ENCODE measurements at places on chromosomes 7 and 10. TPM values are rescaled to one million over a fixed set of nuclear protein-coding genes. Genes with fewer than 3 reads are reported as not detected.

SERPINE1 gene
- 0.39 TPM for total RNA-seq

GSTO2 gene
- 1.7 TPM for total RNA-seq

SLC26A3 gene
- total RNA-seq: not detected

CHAT gene
- total RNA-seq: not detected

DNA sequence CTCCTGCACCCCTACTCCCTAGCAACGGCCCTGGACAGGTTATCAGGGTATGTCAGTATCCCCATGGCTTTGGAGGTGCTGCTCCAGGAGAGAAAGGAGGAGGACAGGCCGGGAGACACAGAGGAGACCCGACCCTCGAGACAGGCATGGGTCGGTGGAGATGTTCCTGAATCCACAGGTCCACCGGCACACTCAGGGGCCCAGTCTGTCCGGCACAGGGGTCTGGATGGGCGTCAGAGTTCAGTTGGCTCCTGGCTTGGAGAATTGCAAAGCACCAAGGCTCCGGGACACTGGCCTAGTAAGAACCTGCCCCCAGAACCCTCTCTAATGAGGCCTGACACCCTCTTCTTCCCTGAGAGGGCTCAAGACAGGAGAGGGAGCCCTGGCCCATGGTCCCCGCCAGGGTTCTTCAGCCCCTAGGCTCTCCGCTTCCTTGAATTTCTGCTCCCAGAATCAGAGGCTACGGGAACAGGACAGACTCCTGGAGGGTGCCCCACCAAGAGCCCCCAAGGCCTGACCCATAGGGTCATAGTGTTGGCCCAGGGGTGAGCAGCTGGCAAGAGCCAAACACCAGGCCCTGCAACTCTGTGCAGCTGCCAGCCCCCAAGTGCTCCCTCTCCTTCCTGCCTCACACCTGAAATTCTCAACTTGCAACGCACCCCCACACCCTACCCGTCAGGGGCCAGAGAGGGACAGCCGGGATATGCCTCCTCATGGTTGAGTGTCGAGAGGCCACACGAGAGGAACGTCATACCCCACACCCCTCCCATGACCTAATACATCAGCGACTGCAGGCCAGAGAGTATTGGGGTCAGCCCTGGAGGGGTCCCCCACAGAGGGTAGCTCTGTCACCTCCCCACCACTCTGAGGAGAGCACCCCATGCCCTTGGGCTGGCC lies 5.5 kb upstream of the IRF5 start:
- H3K27ac ChIP-seq: no peak overlapping the region
- DNase-seq: no peak
- H3K4me3 ChIP-seq: peak overlapping the region; percentile 55

COL13A1 gene
- total RNA-seq: not detected

- no peaks in the 10 kb centered on the region for H3K27me3 ChIP-seq
- DNase-seq: no peak
- H3K4me3 ChIP-seq: no peak overlapping the region
- H3K36me3 ChIP-seq: no peaks in the 10 kb centered on the region
Observed at GRCh38 chr7:33262476-33262875, 133.1 kb downstream of the BBS9 start.

- H3K4me1 ChIP-seq: no peaks in the 10 kb centered on the region
- no peak for DNase-seq
- H3K36me3 ChIP-seq: no peaks in the 10 kb centered on the region
- no peak overlapping the region for H3K4me3 ChIP-seq
- no peaks in the 10 kb centered on the region for H3K27me3 ChIP-seq
- no peak overlapping the region for H3K27ac ChIP-seq
Observed at GRCh38 chr10:18278181-18278580, 138.0 kb downstream of the CACNB2 start.

DNA sequence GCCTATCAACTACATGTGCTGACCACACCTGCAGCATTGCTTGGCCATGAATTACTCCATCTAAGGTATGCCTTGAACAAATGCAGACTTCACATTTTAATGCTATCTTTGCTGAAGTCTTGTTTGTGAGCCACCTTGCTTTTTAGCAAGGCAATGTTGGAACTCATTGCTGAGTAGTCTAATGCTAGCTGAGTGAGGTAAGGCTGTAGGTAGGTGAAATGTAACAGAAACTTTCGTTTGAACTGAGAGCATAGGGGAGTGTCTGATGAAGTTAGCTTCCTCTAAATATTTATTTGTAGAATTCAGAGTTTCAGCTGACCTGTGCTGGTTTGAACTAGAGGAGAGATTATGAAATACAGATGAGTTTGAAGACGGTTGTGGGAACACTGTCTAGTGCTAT lies 238.5 kb downstream of the SEMA3A start:
- H3K36me3 ChIP-seq: no peaks in the 10 kb centered on the region
- no peak for DNase-seq
- H3K27me3 ChIP-seq: no peaks in the 10 kb centered on the region
- no peak overlapping the region for H3K27ac ChIP-seq
- H3K4me3 ChIP-seq: no peak overlapping the region

DNA sequence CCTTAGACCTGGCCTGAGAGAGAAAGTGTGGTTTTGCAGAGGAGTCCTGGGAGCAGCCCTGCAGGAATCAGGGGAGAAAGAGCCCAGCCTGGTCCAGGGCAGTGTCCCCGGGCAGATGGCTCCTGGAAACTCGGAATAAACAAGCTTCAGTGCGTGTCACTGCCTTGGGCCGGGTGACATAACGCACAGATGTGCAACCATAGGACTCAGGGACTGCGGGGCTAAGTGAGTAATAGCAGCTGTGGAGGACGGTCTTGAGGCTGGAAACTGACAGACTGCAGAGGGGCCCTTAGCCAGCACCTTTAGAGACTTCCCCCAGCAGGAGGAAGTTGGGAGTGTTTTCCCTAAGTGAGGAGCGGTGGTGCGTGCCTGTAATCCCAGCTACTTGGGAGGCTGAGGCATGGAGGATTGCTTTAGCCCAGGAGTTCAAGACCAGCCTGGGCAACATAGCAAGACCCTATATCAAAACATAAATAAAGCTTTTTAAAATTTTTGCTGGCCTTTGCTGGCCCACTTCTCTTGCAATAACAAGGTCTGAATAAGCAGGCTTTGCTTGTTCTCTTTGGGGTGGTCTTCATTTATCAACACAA lies 5.3 kb upstream of the CLIP2 start:
- no peaks in the 10 kb centered on the region for H3K27me3 ChIP-seq
- no peak overlapping the region for H3K27ac ChIP-seq
- DNase-seq: no peak
- no peaks in the 10 kb centered on the region for H3K36me3 ChIP-seq

C7orf33 gene
- total RNA-seq: not detected

MINDY4 gene
- total RNA-seq: 0.49 TPM

PKD2L1 gene
- total RNA-seq: not detected

MRPS33 gene
- total RNA-seq: 26.2 TPM

DNA sequence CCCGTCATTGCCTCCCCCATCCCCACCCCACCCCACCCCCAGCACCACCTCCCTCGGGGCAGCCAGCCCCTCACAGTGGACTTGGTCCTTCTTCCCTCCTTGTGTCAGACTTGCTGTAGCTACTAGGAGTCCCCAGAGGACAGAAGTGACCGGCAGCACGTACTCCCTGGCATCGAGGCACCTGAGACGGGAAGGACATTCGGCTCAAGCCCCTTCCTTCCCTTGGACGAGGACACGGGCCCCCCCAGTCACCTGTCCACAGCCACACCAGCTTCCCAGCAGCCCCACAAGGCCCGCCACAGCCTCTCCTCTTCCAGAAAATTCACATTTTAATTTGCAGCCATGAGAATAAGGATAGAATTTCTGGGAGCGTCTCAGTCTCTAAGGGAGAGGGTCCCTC lies 267.8 kb upstream of the SHH start:
- no peaks in the 10 kb centered on the region for H3K27me3 ChIP-seq
- no peaks in the 10 kb centered on the region for H3K36me3 ChIP-seq
- no peak for DNase-seq
- no peaks in the 10 kb centered on the region for H3K4me1 ChIP-seq
- H3K4me3 ChIP-seq: no peak overlapping the region

NPC1L1 gene
- total RNA-seq: 0.10 TPM

- H3K36me3 ChIP-seq: no peaks in the 10 kb centered on the region
- no peak overlapping the region for H3K27ac ChIP-seq
- no peaks in the 10 kb centered on the region for H3K27me3 ChIP-seq
Observed at GRCh38 chr10:24428410-24428782, 219.5 kb downstream of the KIAA1217 start.

- H3K4me3 ChIP-seq: peak overlapping the region; percentile 92
- no peaks in the 10 kb centered on the region for H3K36me3 ChIP-seq
- peak; percentile 13 for DNase-seq
- H3K27me3 ChIP-seq: peaks cover 2% of the 10 kb centered on the region
Observed at GRCh38 chr10:118045837-118046394, 825 bp downstream of the RAB11FIP2 start.

LRIT2 gene
- total RNA-seq: not detected

DNA sequence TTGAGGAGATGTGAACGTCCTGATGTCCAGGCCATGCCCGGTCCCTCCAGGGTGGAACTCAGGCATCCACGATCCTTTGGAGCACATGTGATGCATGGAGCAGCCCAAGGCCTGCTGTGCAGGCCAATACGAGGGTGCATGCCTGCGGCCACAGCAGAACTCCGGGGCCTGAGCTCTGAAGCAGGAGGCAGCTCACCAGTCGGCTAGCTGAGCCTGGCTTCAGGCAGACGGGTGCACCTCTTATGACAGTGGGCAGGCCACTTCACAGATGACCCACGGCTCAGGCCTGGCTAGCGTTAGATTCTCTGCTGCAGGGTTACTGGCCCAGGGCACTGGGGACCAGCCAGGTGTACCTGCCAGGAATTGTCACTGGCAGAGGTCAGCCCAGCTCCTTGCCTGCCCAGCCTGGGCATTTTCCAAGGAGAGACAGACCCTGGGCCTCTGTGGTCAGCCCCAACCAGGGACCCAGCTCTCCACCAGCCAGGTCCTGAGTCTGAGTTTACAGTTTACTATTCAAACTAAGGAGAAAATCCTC lies 29.6 kb upstream of the INPP5A start:
- H3K4me1 ChIP-seq: no peaks in the 10 kb centered on the region
- DNase-seq: no peak
- H3K27me3 ChIP-seq: no peaks in the 10 kb centered on the region

DNA sequence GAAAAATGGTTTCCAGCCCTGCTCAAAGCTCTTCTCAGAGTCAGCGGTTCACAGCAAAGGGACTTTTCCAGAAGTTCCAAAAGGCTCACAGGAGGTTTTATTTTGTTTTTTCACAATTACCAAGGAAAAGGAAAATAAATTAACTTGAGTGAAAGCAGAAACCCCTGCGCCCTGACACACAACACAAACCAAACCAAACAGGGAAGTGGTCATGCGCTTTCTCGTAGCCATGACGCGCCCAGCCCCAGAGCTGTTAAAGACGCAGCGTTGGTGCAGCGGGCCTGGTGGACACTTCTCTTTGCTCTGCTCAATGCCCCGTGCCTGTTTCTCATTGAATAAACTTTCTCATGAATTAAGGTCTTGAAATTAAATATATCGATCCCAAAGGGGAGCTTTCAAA lies 134.4 kb upstream of the LYZL2 start:
- H3K36me3 ChIP-seq: no peaks in the 10 kb centered on the region
- H3K4me3 ChIP-seq: no peak overlapping the region
- DNase-seq: no peak
- H3K27ac ChIP-seq: no peak overlapping the region
- no peaks in the 10 kb centered on the region for H3K27me3 ChIP-seq
- H3K4me1 ChIP-seq: no peaks in the 10 kb centered on the region

SYT15B gene
- total RNA-seq: 0.15 TPM

FAM24B gene
- total RNA-seq: 17.2 TPM

DNA sequence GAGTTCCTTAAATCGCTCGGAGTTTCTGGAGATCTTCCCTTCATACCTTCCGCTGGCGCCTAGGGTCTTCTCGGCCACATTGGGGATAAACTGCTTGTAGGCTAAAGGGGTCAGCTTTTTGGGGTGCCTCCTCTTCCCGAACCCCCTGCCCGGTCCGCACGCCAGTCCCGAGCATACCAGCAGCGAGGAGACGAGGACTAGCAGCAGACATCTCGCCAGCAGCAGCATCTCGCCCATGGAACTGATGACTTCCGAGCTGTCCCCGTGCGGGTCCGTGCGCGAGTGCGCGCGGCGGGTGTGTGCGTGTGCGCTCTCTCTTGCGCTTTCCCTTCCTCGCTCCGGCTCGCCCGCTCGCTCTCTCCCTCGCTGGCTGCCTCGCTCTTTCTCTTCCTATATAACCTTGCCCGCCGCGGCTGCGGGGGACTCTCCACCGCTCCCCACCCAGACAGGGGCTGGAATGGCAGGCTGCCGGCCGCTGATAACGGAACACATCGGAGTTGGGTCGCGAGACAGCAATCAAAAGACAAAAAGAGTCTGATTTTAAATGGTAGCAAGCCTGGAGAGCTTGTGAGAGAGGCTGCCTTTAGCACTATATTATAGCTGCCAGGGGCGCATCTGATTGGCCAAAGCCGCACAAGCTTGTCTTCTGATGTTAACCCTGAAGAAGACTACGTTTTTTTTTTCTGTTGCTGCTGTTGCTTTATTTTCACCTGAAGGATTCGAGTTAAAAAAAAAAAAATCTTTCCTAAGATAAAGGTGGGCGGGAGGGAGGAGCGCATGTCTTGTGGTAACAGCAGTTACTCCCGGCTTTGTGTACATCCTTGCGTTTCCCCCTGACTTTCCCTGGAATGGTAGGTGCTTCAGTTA lies at the start of gene SHH:
SHH (minus strand) TSS at position 569 of the 867 bp plus-strand sequence; CDS start at position 228, 341 bp downstream.
- H3K4me3 ChIP-seq: no peak within 1 kb of the TSS
- no peak within 1 kb of the TSS for H3K27ac ChIP-seq
- H3K27me3 ChIP-seq: no peaks in the 10 kb centered on the region
- no peak for DNase-seq
- no peaks in the 10 kb centered on the region for H3K36me3 ChIP-seq

DNA sequence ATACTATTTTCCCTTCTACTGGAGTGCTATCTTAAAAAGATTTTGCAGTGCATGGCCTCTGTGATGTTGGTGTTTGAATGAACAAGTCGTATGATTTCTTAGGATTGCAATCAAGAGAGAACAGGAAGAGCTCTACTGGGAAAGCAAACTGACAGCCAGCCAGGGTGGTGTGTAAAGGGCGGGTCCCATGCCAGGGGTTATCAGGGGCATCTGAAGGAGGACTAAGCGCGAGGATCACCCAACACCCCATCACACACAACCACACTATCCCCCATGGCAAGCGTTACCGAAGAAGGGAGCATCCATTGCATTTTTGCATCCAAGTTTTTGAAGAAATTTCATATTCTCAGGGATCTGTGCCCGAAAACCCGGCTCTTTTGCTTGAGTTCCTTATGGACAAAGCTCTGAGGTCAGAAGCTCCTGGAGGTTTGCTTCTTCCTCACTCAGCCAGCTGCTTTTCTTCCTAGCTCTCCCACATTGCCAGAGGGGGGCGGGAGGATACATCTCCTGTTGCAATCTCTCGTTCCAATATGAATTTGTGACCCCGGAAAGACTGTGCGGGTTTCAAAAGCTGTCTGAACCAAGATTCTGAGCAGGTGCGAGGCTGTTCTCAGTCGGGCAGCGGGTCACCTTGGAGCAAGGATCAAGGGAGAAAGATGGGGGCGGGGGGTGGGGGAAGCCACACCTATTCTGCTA lies 5.2 kb downstream of the NEUROD6 start:
- H3K4me1 ChIP-seq: no peaks in the 10 kb centered on the region
- H3K36me3 ChIP-seq: no peaks in the 10 kb centered on the region
- DNase-seq: no peak
- H3K27ac ChIP-seq: no peak overlapping the region

GRCh38 chr10:1544929-1545328 lies 192.4 kb downstream of the ADARB2 start:
- no peaks in the 10 kb centered on the region for H3K36me3 ChIP-seq
- H3K4me3 ChIP-seq: no peak overlapping the region
- no peaks in the 10 kb centered on the region for H3K4me1 ChIP-seq
- no peak overlapping the region for H3K27ac ChIP-seq
- no peak for DNase-seq
- no peaks in the 10 kb centered on the region for H3K27me3 ChIP-seq

- H3K27me3 ChIP-seq: no peaks in the 10 kb centered on the region
- peaks cover 71% of the 10 kb centered on the region for H3K36me3 ChIP-seq
- H3K4me3 ChIP-seq: no peak overlapping the region
- no peak for DNase-seq
- H3K27ac ChIP-seq: no peak overlapping the region
Observed at GRCh38 chr7:67311901-67312300, 315.3 kb downstream of the TYW1 start.

CCDC3 gene
- total RNA-seq: 0.15 TPM

All from CD4-positive, CD25-positive, alpha-beta regulatory T cell (primary cell).